ENCODE measurements at places on chromosomes 12 and 14.

- no peak for DNase-seq
Observed at GRCh38 chr12:47071241-47071852, 8.1 kb upstream of the PCED1B start.

- no peak for DNase-seq
Observed at GRCh38 chr14:49367696-49368095, 218.5 kb downstream of the RPS29 start.

DNA sequence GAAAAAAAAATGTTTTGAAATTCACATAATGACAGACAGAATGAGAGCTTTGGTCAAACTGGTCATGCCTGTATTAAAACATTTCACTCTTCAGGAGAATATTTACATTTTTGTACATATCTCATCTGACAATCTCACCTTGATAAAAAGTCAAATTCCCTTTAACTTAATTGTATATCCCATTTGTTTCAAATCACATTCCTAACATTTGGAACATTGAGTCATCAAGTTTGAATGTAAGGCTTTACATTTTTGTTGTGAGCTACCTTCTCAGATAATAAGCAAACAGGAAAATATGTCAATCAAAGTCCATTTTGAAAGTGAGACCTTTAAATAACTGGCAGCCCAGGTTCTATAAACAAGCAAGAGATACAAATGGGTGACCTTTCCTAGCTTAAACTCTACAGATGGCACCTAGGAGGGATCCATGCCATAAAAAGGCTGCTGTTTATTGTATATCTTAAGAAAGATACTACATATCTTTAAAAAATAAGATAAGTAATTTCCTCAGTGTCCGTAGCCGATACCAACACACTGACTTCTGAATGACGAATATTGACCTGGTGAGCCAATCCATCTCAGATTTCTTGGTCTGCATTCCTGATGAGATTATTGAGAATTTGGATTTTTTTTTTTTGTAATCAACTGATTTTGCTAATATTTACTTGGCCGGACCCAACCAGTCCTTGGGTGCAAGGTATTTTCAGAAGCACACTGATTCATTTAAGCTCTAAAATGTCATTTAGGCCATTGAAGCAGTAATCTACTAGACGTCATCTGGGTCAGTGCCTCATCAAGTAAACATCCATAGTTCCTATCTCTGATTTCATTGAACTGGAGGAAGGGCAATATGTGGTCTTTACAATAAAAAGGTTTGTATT, 259.6 kb downstream of the BTG1 start:
- no peak for DNase-seq

DNA sequence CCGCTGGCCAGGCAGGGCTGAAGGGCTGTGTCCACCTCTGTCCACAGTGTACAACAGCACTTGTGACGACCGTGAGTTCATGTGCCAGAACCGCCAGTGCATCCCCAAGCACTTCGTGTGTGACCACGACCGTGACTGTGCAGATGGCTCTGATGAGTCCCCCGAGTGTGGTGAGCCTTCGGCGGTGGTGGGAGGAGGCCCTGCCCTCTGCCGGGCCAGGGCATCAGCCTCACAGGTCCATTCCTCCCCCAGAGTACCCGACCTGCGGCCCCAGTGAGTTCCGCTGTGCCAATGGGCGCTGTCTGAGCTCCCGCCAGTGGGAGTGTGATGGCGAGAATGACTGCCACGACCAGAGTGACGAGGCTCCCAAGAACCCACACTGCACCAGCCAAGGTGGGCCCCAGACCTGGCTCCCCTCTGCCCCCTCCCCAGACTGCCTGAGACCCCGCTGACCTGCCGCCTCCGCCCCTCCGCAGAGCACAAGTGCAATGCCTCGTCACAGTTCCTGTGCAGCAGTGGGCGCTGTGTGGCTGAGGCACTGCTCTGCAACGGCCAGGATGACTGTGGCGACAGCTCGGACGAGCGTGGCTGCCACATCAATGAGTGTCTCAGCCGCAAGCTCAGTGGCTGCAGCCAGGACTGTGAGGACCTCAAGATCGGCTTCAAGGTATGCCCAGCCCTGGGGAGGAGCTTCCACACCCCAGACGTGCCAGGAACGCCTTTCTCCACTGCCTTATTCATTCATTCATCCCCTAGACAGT, 20.8 kb upstream of the NXPH4 start:
- no peak for DNase-seq

- no peak for DNase-seq
Observed at GRCh38 chr12:69533844-69534243, 51.4 kb upstream of the CCT2 start.

DNA sequence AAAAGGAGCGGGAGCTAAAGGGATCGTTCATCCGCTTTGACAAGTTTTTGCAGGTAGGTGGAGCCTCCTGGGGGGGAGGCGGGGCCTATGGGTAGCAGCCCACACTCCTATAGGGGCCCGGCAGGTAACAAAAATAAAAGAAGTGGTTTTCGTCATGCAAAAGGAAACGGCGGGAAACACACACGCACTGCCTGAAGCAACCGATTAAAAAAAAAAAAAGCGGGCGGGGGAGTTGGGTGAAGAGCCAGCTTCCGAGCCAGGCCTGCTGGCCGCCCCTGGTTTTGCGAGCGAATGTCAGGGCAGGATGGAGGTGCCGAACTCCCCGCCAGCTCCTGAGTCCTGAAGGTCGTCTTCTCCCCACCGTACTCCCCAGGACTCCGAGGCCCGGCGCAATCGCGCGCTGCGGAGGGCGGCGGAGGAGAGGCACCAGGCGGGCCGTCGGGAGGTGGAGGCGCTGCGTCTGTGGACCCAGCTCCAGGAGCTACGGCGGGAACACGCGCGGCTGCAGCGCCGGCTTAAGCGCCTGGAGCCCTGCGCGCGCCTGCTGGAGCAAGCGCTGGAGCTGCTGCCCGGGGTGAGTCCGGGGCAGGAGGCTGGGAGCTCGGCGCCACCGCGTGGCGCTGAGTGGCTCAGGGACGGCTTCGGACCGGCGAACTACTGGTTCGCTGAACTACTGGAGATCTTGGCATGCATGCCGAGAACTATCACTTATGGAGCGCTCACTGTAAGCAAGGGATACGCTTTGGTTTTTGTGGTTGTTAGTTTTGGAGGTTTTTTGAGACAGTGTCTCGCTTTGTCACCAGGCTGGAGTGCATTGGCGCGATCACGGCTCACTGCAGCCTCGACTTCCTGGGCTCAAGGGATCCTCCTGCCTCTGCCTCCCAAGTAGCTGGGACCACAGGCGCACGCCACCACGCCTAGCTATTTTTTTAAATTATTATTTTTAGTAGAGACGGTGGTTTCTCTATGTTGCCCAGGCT, 3.6 kb downstream of the CFAP73 start:
- peak; percentile 74 for DNase-seq
